ENCODE measurements at places on chromosomes 12 and 14. TPM values are rescaled to one million over a fixed set of nuclear protein-coding genes. Genes with fewer than 3 reads are reported as not detected.

TC2N gene
- total RNA-seq = 0.86 TPM

RNF212B gene
- total RNA-seq = not detected

HPD gene
- total RNA-seq = 1.3 TPM

FAM90A1 gene
- total RNA-seq = 0.12 TPM

IPO8 gene
- total RNA-seq = 17.1 TPM

RHOJ gene
- total RNA-seq = not detected

G2E3 gene
- 17.3 TPM for total RNA-seq

LTBP2 gene
- 10.0 TPM for total RNA-seq

SYNDIG1L gene
- total RNA-seq = not detected

EFCAB11 gene
- 14.1 TPM for total RNA-seq

TUBA1B gene
- 2,554 TPM for total RNA-seq

SALL2 gene
- total RNA-seq = 1.0 TPM

YARS2 gene
- total RNA-seq = 34.5 TPM

TAS2R30 gene
- not detected for total RNA-seq

GSC gene
- total RNA-seq = 0.39 TPM

Data from A549 treated with Mapracorat at 1 μM for 4 hours (cell line).